ENCODE measurements at places on chromosomes 6 and 20.

DNA sequence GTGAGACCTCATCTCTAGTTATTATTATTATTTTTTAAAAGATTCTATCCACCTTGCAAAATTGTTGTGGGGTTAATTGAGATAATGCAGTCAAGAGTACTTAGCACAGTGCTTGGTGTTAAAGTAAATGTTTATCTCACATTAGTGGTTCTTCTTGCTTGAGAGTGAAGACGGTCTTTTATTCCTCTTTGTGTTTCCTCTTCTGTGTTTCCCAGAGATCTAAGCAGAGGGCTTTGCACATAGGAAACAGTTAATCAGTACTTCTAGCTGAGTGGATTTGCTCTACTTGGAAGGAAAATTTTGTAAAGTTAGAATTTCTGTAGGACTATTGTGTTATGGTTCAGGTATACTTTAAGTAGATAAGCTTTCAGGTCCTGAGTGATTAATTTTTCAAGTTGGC is 3.5 kb downstream of the ARMC2 start:
- DNase-seq: no peak

GRCh38 chr6:151763303-151763702 is 44.2 kb upstream of the ESR1 start:
- no peak for DNase-seq

DNA sequence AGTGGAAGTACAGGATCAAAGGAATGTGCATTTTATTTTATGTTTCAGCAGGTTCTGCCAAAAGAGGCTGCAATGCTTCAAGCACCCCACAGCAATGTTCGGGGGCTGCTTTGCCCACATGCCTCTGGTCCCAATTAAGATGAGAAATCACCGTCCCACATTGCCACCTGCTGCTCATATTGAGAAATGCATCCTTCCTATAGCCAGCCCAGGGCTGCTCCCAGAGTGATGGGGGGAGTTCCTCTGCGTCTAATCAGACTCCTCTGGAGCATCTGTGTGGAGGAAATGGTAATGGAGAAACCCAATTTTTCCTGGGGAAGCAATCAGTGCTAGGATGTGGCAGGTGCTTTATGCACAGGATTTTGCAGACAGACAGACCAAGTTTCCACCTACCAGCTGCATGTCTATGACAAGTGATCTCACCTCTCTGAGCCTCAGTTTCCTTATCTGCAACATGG is 33.7 kb downstream of the PTGIS start:
- DNase-seq: peak; percentile 84

DNA sequence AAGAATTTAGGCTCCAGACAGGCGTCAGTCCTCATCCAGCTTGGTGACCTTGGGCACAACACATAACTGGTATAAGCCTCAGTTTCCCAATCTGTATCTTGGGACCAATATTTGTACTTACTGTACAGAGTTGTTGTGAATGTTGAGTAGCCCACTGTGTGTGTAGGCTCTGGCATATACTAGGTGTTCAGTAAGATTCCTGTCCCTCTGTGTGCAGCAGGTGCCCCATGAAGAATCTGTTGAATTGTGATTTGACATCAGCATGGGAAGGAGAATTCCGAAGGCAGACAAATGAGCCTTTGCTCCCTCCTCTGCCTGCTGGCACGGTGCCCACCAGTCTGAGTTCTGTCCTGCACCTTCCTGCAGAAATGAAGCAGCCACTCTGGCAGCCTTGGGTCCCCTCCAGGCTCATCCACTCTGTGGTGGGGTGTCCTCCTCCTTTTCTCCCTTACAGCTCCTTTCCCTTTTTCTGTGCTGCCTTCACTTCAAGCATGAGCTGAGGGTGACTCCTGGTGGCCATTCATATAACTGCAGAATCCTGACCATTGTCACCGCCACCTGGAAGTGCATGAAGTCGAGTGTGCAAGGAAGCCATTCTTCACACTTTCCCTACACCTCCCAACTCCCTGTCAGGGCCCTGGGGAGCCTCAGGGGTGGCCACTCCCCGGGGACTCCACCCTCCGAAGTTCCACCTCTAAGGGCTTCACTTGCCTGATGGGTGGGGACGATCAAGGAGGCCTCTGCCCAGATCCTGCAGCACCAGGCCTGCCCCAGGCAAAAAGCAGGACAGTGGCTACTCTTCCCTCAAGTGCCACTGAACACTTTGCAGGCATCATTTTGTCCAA is 48.2 kb downstream of the MRPL14 start:
- DNase-seq: peak; percentile 76

GRCh38 chr6:136784271-136784664 is 8.0 kb downstream of the MAP3K5 start:
- no peak for DNase-seq

GRCh38 chr6:166770216-166771116 is 143.4 kb upstream of the RPS6KA2 start:
- DNase-seq: no peak

Measured in D341Med (cell line).